Stimulated activated CD4-positive, alpha-beta T cell treated with anti-CD3 and anti-CD28 coated beads, Interleukin-1b, Interleukin-23, amount 100 ng/mL, for 1 hour (primary cell): ENCODE measurements at places on chromosomes 6 and 20.

- no peak for DNase-seq
These were observed 760.6 kb upstream of the CHD6 start for GRCh38 chr20:42378826-42379225.

- no peak for DNase-seq
These were observed 68.3 kb downstream of the CNBD2 start for GRCh38 chr20:36036688-36037087.

DNA sequence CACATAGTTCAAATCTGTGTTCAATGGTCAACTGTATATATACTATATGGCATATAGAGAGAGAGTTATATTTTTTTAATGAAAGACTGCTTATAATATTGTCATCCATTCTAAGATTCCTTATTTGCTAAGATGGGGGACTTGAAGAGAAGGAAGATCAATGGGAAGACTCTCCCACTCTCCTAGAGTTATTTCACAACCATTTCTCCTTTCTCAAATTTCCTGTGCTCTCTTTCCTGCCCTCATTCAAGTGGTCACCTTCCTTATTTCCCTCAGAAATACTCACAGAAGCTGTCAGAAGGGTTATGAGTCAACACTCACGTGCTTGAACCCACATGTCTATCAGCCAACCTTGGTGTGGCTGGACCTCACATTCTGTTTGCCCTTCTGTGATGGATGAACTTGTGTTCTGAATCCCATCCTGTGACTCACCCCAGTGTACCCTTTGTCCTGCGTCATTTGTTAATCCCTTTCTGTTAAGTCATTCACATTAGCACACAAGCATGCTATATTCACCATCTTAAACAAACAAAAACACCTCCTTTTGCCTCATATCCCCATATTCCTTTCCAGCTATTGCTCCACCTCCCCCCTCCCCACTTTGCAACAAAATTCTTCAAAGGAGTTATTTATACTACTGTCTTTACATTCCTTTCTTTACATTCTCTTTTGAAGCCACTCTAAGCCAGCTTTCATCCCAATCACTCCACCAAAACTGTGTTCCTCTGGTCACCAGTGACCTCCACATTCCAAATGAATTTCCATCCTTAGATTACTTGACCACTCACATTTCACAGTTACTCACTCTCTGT, 279.3 kb upstream of the TCF21 start:
- DNase-seq = no peak

- DNase-seq = no peak
These were observed 59.3 kb downstream of the CD2AP start for GRCh38 chr6:47536816-47537401.

DNA sequence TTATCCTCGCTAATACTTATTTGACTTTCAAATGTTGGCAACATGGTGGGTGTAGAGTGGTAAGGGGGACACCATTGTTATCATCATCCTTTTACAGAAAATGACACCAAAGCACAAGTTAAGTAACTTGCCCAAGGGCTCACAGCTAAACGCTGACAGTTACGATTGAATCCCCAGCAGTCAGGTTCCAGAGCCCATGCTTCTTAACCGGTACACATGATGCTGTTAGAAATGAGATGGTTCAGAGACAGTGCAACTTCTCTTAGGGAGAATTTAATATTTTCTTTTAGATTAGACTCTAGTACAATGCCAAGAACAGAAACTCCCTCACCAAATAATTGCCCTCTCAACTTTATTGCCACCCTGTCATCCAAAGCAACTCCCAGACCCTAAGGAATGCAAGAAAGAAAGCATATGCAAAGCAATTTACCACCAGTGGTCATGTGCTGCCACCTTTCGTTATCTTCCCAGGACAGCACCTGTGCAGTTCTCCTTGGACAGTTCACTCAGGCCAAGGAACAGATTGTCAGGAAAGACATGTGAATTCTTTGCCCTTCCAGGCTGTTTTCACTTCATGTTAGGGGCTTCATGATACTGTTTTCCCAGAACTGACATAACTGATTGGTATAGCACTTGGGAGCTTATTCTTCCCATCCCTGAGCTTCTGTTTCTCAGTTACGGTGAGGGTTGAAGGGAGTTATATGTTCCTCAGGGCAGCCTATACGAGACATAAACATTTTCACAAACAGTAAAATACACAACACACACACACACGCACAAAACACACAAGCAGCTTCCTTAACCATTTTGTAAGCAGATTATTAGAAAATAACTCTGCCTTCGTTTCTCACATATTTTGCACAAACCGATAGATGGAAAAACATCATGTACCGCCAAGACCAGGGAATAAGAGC, 5.1 kb downstream of the HLA-DMA start:
- no peak for DNase-seq

- DNase-seq = no peak
These were observed 28.0 kb upstream of the AAR2 start for GRCh38 chr20:36208257-36208656.

DNA sequence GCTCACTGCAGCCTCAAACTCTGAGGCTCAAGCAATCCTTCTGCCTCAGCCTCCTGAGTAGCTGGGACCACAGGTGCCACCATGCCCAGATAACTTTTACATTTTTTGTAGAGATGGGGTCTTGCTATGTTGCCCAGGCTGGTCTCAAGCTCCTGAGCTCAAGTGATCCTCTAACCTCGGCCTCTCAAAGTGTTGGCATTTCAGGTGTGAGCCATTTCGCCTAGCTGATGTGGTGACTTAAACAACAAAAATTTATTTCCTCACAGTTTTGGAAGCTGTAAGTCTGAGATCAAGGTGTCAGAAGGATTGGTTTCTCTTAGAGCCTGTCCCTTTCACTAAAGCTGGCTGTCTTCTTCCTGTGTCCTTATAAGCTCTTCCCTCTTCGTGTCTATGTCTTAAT, 15.0 kb upstream of the JARID2 start:
- DNase-seq = no peak

DNA sequence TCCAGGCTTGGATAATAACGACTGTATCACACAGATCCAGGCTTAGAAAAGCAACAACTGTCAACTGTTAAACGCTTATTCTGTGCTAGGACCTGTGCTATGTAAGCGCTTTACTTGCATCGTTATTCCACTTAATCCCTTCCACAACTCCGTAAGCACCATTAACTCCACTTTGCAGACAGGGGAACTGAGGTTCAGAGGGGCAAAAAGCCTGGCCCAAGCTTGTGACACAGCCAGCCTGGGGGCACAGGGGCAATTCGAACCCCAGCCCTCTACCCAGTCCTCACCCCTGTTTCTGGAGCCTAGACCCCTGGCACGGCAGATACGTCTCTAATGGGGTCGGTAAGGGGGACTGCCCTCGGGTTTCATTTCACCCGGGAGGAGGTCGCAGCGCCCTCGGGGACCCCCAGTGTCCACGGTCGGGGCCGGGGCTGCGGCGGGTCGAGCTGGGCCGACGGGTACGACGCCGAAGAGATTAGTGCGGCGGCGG, 411 bp downstream of the DSN1 start:
- DNase-seq = no peak

- no peak for DNase-seq
These were observed 1.6 kb upstream of the LATS1 start for GRCh38 chr6:149719531-149719930.

DNA sequence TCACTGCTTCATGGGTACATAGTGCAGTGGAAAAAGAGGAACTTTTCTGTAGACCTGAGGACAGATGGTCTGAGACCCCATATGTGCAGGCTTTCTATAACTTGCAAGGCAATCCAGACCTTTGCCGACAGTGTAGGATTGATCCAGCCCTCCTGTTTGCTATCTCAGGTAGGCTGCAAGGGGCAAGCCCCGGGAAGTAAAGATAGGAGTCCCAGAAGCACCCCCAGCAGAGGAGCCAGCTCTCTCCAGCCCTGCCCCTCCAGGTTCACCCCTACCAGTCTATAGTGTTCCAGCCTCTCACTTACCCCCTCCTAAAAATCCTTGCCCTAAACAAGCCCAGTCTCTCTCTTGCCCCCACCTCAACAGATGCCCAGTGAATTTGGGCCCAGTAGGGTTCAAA, 96.2 kb downstream of the FAXC start:
- no peak for DNase-seq

DNA sequence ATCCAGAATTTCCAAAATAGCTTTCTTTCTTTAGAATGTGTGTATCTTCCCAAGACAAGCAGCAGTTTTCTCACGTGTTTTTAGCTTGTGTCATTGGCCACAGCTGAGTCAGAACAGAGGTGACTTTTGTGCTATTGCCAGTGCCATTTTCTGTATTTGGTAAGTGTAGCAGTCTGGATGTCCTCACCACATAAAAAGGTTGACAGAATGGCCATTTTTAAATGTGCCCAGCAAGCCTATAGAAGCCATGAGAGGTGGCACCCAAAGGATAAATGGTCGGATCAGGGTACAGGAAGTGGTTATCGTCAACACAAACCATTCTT, 269.5 kb upstream of the HSF2 start:
- no peak for DNase-seq

DNA sequence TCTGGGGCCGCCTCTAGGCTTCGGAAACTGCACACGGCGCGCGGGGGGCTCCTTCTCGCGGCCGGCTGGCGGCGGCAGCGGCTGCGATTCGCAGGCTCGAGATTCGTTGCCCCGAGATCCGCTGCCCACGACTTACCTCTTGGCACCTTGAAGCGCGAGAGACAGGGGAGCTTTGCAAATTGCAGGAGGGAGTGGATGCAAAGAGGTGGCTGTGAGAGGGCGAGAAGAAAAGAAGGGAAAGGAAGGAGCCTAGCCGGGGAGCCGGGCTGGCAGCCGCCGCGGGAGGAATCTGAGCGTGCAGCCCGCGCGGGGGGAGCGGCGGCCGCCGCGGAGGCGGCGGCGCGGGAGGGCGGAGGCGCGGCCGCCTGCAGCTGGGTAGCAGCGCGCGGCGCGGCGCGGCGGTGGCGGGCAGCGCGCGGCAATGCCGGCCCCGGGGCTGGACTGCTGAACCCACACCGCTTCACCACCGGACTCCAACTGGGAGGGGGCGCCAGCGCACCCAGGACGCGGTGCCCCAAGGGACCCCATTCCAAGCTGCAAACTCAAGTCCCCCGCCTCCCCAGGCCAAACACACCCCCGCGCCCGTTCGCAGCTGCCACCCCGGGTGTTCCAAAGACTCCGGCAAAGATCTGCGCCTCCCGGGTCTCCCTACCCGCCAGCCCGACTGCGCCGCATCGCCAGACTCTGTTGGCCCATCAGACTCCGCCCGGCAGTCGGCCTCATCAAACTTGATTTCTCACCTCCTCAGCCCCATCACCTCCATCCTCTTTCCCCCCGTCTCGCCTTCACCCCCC, 44.2 kb upstream of the SUPT3H start:
- no peak for DNase-seq

GRCh38 chr6:161128230-161128629, 136.7 kb downstream of the MAP3K4 start:
- DNase-seq = no peak

DNA sequence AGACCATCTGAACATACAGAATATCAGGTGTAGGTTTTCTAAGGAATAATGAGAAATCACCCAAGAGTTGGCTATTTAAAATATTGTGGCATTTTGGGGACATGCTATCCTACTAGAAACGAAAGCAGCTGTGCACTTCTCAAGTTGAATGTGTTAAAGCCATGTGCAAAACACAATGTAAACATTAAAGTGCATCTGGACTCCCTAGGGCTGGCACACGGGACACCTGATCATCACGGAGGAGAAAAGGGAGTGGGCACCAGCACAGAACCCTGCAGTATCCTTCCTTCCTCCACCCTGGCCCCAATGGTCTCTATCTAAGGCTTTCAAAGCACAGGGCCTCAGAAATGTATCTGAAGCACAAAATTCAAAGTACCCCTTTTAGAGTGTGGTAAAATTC, 94.3 kb downstream of the INSM1 start:
- no peak for DNase-seq

DNA sequence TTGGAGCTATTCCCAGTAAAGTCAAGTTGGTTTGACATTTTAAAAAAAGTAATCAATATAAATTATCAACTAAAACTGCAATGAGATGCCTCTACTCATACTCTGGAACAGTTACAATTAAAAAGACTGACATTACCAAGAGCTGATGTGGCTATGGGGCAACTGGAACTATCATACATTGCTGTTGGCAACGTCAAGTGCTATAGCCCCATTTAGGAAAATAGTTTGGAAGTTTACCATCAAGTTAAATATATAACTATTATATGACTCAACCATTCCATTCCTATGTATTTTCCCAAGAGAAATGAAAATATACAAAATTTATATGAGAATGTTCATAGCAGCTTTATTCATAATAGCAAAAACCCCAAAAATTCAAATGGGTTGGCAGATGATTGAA, 111.4 kb upstream of the HDGFL1 start:
- no peak for DNase-seq

DNA sequence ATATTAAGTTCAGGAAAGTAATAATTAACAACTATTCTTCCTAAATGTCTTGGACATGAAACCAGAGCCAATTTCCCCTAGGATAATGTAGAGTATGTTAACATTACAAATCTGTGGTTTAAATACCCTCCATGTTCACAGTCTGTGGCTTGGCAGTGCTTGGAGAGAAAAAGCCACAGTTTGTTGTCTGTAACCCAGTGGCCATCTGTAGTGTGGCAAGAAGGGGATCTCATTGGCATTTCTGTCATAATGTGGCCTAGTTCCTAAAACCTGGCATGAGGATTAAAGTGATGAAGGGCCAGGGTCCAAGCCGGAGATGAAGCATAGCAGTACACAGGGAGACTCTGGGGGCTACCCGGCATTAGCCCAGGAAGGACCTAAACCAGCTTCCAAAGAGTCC, 31.2 kb downstream of the SYNE1 start:
- no peak for DNase-seq

DNA sequence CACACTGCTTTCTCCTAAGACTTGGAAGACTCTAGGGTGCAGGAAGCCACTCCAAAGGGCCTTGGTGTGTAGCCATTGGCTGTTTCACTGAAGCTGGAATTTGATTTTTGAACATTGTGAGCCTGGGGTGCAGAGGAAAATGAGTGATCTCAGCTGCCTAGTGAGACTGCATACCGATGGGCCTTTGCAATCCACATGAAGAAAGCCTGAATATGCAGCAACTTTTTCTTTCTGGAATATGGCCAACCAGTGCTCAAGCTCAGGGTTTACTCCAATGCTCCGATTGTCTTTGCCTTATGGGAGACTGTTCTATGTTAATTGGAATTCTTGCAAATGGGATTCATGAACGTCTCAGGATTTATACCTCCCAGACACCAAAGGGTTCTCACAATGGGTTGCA, 242.6 kb downstream of the DOK5 start:
- no peak for DNase-seq

- DNase-seq = no peak
These were observed 1.7 kb downstream of the ASXL1 start for GRCh38 chr20:32359633-32360332.
